GM06990 (cell line): ENCODE measurements at places on chromosomes 4 and X.

DNA sequence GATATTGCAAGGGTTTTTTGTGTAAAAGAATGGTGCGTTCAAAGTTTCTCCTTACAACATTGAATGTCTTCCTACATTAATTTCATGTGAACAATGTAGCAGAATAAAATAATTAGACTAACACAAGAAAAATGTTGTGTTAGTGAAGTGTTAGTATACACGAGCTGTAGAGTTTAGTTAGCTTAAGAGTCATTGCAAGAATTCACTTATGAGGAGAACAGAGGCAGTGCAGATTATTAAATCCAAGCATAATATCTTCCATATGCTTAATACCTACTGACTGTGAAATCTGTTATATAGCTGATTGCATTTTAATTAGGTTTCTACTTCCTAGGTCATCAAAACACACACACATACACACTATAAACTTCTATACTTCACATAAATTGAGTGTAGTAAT is 959.0 kb downstream of the FAT4 start:
- no peak for DNase-seq

- DNase-seq, result no peak
These were observed 66.3 kb downstream of the ZFYVE28 start for GRCh38 chr4:2352171-2352570.

DNA sequence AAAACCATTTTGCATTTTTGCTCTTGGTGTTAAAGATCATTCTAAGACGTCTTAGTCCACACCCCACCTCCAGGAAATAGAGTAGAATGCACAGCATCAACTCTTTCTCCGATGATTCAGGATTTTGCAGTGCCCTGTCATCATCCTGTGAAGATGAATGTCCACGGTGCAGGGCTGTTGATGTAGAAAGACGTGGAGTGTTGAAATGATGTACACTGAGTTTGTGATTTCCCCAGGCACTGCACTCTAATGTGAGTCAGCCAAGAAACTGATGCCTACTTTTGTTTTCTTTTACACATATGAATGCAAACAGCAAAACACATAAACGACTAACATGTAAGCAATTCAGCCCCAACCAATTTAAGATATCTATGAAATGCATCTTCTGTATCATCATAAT is 10.5 kb downstream of the LGI2 start:
- DNase-seq, result no peak

DNA sequence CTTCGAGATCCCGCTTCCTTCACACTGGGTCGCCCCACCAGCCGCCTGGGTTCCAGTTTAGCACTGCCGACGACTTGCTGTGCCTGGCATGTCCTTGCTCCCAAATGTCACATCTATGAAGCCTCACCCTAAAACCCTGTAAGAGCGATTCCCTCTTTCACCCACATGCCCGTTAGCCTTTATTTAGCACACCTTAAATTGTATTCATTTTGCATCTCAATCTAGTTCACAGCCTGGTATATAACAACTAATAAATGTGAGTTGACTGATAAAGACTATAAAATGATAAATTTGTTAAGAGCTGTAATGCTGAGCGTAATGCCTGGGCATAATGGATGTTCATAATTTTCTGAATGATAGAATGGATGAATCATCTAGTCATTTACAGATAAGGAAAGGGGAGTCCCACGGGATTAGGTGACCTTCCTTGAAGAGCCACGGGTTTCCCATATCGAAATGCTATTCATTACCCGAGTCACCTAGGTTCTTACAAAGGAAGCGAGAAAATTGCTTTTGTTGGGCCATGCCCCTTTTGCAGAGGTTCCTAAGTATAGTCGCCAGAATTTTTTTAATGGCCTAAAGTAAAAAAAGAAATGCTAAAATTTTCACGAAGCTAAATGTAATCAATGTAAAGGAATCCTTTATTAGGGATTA is 1.1 kb upstream of the AP1S2 start:
- peak; percentile 25 for DNase-seq

DNA sequence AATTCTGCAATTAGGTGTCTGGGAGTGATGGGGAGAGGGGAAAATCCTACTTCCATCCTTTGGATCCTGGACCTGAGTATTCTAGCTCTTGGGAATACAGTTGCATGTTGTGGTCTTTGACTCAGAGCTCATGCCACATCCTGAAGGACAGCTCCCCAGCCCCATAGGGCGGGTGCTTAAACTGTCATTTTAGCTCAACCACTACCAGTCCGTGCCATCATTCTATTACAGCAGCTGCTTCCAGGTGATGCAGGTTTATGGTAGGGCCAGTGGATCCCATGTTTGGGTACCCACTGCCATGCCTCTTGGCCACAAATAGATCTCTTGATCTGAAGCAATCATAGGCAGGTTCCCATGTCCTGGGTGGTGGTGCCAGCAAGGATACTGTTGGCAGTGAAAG is 34.7 kb downstream of the CCKAR start:
- DNase-seq, result no peak

- DNase-seq, result no peak
These were observed 65.8 kb downstream of the AFAP1 start for GRCh38 chr4:7873881-7874280.

DNA sequence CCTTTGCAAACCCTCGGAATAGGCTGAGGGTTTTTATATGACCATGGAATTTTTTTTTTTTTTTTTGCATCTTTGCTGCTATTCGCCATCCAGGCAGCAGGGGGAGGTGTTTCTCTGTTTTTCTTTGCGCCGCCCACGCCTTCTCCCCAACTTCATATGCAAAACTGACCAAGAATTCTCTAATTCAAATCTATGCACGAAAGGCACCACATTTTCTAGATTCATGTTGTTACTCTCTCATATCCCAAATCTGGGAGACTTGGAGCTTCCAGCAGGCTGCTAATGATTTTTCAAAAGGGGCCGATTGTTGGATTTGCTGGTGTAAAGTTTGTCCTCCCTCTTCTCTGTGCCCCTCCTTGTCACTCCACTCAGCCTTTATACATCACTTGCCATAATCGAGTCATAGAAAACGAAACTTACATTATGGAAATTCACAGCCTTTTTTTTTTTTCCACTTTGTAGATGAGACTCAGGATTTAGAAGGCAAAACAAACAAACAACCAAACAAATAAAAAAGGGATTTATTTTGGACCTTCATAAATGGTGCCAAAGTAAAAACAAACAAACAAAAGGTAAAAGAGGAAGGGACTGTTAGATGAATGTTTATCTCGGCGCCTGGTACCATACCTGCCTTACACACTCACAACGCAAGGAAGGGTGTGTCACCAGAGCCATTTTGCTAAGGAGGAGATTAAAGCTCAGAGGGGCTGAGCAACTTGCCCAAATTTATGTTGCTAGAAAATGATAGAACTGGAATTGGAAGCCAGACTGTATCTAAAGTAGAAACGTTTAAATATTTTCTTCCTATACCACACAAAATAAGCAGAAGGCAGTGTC is 29.3 kb upstream of the BOD1L1 start:
- peak; percentile 23 for DNase-seq

DNA sequence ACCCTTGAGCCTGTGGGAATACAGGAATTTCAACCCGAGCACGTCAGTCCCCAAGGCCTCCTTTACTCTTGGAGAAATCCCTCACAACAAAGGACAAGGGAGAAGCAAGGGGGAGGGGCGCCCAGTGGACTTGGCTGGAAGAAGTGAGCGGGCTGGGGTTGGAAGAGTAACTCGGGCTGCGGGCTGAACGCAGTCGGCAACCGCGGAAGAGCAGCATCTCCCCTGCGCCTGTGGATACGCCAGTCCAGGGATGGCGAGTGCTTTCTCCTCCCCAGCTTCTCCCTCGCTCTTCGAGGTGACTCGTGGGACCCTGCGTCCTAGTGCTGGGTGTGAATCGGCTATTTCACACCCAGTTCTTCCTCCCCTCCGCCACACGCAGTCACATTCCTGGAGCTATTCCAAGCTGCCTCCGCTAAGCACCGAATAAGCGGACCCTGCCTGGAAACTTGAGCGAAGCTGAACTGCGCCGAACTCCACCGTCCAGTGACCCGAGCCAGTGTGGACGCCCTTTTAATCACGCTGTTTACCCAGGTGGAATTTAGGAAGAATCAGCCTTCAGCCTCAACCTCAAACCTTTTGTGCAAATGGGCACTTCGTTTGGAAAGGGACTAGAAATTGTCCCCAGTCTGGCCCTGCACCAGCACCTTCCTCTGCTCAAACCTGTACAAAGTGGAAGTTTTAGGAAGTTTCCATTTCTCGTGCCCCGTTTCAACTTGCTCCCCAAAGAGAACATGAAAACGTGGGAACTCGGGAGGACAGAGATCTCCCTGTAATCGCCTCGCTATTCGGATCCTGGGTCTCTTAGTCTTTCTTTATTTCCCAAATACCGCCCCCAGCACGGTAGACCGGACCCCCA is 64.3 kb upstream of the WDR17 start:
- DNase-seq, result peak; percentile 42

- DNase-seq, result no peak
These were observed 23.5 kb downstream of the ZBTB33 start for GRCh38 chrX:120274145-120274544.

DNA sequence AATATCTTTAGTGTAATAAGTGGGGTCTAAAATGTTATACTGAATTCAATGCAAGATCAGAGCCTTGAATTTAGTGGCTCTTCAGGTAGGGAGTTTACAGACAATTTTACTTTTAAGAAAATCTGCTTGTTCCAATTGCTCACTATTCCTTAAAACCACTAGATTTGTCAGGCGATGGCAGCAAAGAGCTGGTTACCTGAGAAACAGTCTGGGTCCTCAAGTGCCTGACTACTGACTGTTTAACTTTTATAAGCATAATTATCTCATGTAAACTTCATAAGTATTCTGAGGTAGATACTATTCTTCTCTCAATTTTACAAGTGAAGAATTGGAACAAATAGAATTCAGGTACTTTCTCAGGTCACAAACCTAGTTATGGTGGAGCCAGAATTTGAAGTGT is 84.3 kb downstream of the RRAGB start:
- no peak for DNase-seq

GRCh38 chrX:15769300-15769954 is 20.9 kb upstream of the ZRSR2 start:
- no peak for DNase-seq

DNA sequence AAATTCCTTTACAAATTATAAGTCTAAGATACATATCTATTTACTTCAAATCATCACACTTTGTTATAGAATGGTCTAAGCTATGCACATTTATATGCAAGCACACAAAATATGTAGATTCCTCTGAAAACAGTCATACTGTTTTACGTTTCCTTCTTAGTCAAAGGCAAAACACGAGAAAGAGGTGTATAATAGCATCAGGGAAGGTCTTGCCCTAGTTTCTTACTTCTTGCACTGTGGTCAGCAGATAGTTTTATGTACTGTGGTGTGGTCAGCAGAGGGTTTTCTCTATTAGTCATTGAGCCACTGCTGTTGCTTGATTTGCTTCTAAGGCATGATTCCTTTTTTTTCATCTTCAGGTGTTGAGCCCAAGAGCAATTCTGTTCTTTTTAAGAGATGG is 117.7 kb downstream of the ADAM29 start:
- DNase-seq, result no peak

DNA sequence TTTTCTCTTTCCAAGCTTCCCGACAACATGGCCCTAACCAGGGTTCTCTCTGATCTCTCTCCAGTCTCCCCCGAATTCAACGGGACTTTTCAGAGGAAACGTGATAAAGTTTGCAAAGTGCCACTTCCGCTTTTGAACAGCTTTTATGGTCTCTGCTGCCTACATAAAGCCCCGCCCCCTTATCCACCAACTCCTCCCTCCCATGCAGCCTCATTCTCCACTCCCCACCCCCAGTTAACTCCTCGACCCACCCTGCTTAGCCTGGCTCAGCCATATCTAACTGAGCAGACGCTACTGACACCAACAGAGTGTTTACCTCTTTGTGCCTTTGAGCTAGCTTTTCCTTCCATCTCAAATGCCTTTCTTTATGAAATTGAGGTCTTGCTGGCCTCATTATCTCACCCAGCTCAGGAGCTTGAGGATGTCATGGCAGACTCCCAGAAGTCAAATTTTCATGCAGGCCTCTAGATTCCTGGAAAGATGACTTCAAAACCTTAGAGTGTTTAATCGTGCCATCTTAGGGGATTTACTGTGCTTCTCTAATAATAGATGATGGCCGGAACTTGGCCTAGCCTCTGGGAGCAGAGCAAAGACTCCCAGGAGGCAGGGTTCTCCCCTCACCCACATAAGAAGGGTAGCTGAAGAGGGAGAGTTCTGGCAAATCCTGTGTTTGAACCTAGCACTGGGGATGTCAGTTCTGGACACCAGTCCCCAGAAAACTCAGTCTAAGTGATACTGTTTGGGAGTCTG is 606.0 kb downstream of the BCOR start:
- DNase-seq, result peak; percentile 42

DNA sequence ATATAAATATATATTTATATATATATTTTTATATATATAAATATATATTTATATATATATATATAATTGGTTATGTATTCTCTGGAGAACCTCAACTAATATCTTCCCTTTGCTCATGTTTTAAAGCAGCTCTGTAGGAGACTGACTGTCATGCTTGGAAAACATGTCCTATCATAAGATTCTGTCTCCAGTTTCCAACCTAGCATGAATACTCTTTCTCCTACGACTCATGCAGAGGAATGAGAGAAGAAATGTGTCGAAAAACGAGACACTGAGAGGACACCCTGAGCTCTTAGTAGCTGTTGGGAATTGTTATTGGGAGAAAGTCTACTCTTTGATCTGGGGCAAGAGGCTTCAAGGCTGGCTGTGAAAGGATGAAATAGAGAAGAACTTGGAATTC is 166.5 kb upstream of the SLIT2 start:
- DNase-seq, result no peak

DNA sequence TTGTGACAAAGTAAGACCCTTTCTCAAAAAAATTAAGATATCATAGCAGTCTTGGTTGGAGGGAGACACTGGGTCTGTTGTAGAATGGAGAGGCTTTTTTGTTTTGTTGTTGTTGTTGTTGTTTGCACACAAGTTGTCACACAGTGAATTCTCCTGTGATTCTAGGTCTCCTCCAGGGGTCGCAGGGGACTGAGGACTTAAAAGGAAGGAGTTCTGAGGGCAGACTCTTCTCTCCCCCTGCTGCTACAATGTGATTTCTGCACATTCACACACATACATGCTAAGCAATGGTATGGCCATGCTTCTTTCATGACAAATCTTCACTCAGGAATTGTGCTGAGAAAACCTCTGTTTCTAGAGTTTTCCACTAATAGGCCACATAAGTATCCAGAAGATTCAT is 71.1 kb downstream of the ZNF732 start:
- no peak for DNase-seq

- no peak for DNase-seq
These were observed 406.8 kb downstream of the PCDH7 start for GRCh38 chr4:31126881-31127398.

GRCh38 chr4:177315767-177316464 is 6.2 kb downstream of the NEIL3 start:
- no peak for DNase-seq

GRCh38 chrX:132862562-132862961 is 95.9 kb downstream of the HS6ST2 start:
- DNase-seq, result no peak

DNA sequence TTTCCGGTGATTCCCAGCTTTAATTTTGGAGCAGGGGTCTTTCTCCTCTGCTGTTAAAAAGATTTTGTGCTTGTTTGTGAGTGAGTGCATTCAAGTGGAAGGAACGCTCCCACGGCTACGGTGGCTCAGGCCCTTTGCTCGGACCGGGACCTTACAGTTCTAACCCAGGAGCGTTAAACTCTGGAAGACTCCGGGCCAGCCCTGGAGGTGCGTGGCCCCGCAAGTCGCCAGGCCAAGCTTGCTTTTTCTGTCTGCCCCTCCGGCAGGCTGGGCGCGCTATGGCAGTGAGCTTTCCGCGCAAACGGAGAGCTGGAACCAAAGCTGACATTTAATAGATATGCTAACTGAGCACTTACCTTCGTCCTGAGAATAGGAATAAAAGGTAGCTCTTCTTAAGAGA is 18.3 kb upstream of the PITX2 start:
- DNase-seq, result no peak
